ENCODE measurements at places on chromosomes 16 and 17. TPM values are rescaled to one million over a fixed set of nuclear protein-coding genes. Genes with fewer than 3 reads are reported as not detected.

CA5A gene
- total RNA-seq, result not detected

ADGRG1 gene
- under 0.01 TPM for total RNA-seq

SPATA32 gene
- not detected for total RNA-seq

CHD9 gene
- 28.0 TPM for total RNA-seq

KIF19 gene
- not detected for total RNA-seq

YBX2 gene
- not detected for total RNA-seq

TEKT3 gene
- not detected for total RNA-seq

ACSM3 gene
- total RNA-seq, result 3.2 TPM

SLC6A2 gene
- not detected for total RNA-seq
